ENCODE measurements at places on chromosomes 5 and 9.

- no peak for DNase-seq
These were observed 12.4 kb downstream of the PRUNE2 start for GRCh38 chr9:76893395-76893932.

DNA sequence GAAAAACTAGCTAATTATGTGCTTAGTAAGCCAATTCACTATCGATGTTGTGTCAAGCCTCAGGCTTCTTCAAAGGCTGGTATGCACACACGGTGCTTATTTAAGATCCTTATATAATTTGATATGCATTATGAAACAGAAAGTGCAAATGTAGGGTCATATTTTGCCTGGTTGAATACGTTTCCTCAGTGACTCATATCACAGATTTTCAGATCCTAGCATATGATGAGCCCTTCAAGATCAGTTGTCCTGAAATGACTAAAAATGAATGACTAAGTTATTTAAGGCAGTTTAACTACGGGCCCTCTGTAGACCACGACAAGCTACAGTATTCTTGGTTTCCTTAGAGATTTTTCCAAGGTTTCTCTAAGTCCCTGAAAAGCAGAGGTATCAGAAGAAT lies 778.3 kb downstream of the PRELID2 start:
- no peak for DNase-seq

GRCh38 chr9:26326563-26326962 lies 566.0 kb downstream of the CAAP1 start:
- DNase-seq: no peak

- DNase-seq: no peak
These were observed 8.2 kb upstream of the EPB41L4B start for GRCh38 chr9:109328978-109329637.

DNA sequence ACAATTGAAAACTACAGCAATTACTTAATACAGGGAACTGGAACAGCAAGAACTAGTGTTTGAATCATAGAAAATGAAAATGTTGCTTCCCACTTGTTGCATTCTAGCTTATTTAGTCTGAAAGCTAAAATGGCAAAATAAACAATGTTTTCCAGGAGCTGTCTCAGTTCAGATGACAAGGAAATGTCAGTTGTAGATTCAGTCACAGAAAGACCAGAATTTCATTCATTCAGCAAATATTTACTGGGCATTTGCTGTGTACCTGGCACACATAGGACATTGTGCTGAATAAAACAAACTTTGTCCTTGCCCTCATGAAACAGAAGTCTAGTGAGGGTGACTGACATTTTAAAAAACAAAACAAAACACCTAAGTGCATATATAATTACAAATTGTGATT lies 41.5 kb downstream of the GCNT4 start:
- DNase-seq: no peak

DNA sequence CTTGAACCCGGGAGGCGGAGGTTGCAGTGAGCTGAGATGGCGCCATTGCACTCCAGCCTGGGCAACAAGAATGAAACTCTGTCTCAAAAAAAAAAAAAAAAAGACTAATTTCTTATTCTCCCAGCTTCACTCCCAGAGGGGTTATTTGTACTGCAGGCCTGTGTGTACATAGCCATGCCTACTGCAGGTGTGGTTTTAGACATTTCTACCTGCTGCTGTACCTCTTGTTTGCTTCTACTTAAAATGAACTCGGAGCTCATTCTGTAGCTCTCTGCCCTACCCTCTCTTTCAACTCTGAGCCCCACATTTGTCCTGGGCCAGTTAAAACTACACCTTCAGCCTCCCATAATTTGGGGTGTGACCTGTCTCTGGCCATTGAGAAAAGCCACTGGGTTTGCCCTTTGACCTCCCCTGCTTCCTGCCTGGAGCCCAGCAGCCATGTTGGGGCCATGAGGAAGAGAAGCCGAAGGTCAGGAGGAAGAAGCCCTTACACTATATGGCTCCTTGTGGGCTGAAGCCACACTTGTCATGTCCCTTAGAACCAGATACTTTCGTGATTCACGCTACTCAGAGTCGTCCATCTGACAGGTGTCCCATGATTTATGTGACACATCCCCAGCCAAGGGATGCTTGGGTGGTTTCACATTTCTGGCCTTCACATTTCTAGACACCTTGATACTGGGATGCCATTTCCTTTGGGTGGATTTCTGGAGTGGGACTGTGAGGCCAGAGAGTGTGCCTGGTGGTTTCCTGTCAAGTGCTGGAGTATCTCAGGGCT lies 9.4 kb upstream of the CARD19 start:
- no peak for DNase-seq

Data from stimulated activated CD4-positive, alpha-beta T cell treated with anti-CD3 and anti-CD28 coated beads, Interleukin-15, amount 100 ng/mL, for 1 hour (primary cell).